ENCODE measurements at places on chromosomes 5 and 9.

GRCh38 chr5:122120957-122121356 is 8.4 kb upstream of the ZNF474 start:
- DNase-seq, result no peak

- no peak for DNase-seq
Observed at GRCh38 chr5:173310861-173311785, 17.1 kb downstream of the STC2 start.

DNA sequence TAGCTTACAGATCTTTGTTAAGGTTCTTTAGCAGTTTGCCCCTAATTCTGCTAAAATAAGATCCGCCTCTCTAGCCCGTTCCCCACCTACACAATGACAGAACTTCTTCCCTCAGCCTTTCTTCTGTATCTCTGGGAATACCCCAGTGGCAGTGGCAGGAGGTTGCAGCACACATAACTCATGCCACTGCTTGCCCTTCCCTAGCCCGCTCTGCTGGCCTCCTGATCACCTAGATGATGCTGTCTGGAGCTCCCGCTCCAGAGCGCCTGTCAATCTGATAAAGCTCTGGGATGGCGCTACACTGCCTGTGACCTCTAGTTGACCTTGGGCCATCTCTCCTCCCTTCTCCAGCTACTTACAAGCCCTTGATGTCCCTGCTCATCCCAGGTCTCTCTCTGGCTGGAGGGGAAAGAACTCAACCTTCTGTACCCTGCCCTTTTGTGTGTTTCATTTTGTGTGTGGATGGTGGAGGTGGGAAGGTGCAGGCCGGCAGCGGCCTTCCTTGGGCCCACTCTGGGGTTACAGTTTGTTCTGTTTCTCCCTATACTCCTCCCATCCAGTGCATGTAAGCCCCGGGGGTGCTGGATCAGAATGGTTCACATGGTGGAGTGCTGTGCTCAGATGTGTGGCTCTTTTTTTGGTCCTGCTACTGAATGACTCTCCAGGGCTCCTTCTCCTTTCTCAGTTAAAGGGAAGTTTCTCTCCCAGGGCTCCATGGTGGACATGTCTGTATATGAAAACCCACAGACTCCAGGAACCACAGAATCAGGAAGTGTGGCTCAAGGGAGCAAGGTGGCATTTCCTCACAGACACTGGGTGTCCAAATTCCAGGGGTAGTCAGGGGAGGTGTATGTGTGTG is 29.1 kb downstream of the MTX3 start:
- no peak for DNase-seq

- DNase-seq, result no peak
Observed at GRCh38 chr9:134243778-134244467, 79.6 kb upstream of the RNU6ATAC start.
